Bone marrow (tissue), 2 donors: ENCODE measurements at places on chromosomes 16 and 17.
A peak's percentile ranks its signal among the peaks of the same experiment; 100 is the strongest.

GRCh38 chr17:66438101-66438500 is 135.7 kb downstream of the PRKCA start:
- no peak for DNase-seq

DNA sequence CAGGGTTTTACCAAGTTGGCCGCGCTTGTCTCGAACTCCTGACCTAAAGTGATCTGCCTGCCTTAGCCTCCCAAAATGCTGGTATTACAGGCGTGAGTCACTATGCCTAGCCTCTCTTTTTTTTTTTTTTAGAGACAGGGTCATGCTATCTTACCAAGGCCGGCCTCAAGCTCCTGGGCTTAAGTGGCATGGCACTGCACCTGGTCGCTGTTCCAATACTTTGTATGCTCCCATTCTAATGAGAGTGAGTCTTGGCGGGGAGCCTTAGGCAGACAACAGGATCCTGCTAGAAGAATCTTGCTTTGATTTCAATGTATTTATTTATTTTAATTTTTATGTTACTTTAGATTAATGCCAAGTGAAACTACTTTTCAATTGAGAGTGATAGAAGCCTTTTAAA is 21.9 kb downstream of the TOM1L2 start:
- no peak for DNase-seq

DNA sequence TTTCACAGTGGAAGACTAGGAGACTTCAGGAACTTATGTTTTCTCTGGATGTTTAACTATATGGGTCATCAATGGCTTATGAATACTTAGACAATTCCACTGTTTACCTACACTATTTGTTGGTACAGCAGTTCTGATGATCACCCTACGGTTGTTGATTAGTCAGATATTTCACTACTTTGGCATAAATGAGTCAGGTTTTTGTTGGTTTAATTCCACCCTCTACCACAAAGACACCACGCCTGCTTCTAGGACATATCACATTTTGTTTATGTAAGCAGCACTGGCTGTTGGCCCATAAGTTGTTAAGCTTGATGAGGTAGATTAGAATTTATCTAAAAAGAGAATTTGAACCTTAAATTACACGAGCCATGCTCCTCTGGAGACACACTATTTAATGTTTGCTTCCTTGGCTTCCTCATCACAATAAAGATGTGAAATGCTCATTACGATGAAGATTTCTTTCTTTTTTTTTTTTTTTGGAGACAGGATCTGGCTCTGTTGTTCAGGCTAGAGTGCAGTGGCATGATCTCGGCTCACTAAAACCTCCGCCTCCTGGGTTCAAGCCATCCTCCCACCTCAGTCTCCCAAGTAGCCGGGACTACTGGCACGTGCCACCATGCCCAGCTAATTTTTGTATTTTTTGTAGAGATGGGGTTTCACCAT is 4.3 kb downstream of the GDE1 start:
- DNase-seq, result no peak

DNA sequence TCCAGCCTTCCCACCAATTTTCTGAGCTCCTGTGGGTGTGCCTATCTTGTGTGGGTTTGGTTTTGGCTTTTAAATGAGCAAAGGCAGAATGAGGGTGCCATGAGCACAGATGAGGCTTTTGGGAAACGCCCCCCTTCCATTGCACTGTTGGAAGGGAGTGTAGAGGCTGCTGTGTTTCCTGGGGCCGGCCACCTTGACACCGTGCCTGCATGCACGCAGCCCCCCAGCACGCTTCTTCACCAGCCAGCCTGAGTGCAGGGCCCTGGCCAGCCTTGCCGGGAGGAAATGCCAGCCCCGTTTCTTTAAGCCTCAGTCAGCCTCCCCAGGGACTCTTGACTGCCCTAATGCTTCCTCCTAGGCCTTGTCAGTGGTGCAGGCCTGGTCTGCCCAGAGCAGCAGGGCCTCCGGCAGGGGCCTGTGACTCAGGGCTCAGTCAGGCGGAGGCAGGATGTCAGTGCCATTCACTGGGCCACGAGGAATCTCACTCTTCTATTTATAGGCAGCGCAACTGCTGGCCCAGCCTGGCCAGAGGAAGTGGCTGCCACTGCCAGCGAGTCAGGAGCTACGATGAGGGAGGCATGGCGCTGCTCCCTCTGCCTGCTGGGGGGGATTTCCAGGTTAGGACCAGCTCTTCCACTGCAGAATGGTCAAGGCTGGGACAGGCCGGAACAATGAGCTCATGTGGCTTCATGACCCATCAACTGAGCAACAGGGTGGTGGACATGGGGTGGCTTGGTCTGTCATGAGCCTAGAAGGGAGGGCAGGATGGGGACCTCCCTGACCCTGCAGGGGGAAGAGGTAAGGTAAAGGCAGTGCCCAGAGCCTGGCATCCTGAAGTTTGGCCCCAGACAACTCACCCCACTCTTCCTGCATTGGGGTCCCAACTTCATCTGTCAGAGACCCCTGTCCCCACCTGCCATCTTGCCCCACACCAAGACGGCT is 205.2 kb downstream of the RAB11FIP4 start:
- DNase-seq, result peak; percentile 72

DNA sequence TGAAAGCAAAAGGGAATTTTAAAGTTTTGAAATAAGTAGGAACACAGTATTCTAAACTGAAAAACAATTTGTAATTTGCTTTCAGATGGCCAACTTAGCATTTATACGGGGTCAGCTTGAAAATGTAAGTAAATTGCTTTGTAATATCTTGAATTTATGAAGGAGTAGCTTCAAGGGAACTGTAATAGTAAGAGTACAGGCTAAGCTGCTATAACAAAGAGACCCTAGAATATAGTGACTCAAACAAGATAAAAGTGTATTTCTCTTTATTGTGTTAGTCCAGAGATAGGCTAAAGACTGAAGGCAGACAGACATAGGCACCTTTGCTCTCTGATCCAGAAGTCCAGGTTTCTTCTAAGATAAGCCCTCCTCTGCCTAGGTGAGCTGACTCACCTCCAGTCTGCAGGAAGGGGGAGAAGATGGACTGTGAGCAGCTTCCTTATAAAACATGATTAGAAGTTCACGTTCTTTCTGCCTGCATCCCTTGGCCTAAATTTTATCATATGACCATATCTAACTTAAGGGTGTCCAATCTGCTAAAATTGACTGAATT is 3.2 kb downstream of the TTC19 start:
- DNase-seq, result no peak

DNA sequence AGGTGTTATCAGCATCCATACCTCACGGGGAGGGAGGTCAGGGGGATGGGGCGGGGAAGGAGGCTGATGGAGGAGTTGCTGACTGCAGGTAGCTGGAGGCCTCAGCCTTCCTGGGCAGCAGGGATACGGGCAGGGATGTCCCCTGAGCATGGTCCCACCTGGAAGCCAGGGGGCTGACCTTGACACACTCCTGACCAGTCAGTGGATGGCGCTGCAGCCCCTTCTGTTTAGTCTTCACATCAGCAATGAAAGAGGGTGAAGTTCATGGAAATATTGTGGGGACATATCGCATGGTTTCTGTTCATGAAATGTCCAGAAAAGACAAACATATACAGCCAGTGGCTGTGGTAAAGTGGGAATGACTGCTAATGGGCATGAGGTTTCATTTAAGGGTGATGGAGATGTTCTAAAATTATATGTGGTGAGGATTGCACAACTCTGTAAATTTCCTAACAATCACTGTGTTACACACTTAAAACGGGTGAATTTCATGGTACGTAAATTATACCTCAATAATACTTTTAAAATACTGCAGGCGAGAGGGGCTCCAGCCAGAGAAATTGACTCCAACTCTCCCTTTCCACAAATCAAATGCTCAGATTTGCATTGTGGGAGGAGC is 489.6 kb downstream of the CDH13 start:
- no peak for DNase-seq

- DNase-seq, result no peak
These were observed 8.2 kb upstream of the MPP2 start for GRCh38 chr17:43915559-43915958.
